Globus pallidus (tissue), 1 donor: ENCODE measurements at places on chromosomes 1 and 21.
A peak's percentile ranks its signal among the peaks of the same experiment; 100 is the strongest.

GRCh38 chr1:28812669-28813468 lies 899 bp downstream of the OPRD1 start:
- DNase-seq: no peak

DNA sequence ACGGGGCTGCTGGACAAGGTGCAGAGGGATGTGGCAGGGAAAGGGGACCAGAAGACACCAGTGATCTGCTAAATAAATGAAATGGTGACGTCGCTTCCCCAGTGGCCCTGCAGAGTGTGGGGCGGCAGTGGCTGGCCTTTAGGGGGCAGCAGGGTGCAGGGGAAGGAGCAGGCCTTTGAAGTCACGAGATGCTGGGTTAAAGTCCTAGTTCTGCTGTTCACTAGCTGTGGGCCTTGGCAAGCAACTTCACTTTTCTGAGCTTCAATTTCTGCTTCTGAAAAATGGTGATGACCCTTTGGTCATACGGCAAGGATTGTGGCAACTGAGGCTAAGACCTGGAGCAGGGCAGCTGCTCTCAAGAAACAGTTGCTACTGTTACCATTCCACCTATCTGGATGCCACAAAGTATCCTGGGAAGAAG lies 9.2 kb upstream of the GALE start:
- DNase-seq: peak; percentile 75

DNA sequence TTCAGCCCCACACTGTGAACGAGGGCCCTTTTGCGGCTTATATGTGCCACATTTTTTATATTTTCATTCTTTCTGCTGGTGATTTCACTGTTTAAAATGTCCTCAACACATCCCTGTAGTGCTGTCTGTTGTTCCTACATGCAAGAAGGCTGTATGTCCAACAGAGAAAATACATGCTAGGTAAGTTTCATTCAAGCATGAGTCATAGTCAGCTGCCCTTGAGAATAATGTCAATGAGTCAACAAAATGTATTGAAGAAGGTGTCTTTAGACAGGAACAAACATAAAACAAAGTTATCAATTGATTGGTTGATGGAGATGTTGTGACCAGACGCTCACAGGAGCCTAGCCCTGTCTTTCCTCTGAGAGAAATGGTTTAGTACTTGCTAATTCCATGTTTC lies 553.4 kb downstream of the PLPP3 start:
- DNase-seq: no peak

DNA sequence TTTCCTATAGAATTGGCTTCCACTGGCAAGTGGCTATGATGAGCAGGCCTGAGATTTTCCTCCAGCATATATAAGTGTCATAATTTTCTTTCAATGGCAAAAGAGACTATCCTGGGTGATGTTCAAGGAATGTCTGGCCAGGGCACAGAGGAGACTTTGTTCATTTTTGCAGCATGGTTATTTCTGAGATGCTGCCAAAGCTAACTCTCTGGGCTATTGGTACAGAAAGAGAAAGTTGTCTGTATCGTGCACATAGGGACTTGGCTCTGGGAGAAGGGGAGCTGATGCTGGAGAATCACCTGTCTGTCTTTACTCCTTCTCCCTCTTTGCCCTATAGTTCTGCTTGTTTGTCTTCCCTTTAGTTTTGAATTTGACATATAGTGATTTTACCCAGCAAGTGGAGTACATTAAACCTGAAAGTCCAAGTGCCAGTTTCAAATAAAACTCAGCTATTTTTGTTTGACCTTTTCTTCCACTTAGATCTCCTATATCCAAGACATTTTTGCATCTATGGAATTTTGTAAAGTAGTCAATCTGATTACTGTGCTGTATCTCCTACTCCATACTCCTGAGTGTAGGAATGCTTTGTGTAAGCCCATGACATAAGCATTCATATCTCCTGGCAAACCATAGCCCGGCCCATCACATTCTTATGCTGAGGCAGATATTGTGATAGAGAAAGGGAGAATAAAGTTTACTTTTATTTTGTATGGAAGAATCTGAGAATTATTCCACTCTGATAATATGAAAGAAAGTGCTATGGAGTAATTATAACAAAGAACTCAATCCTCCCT lies 3.9 kb downstream of the FNDC7 start:
- DNase-seq: peak; percentile 43

DNA sequence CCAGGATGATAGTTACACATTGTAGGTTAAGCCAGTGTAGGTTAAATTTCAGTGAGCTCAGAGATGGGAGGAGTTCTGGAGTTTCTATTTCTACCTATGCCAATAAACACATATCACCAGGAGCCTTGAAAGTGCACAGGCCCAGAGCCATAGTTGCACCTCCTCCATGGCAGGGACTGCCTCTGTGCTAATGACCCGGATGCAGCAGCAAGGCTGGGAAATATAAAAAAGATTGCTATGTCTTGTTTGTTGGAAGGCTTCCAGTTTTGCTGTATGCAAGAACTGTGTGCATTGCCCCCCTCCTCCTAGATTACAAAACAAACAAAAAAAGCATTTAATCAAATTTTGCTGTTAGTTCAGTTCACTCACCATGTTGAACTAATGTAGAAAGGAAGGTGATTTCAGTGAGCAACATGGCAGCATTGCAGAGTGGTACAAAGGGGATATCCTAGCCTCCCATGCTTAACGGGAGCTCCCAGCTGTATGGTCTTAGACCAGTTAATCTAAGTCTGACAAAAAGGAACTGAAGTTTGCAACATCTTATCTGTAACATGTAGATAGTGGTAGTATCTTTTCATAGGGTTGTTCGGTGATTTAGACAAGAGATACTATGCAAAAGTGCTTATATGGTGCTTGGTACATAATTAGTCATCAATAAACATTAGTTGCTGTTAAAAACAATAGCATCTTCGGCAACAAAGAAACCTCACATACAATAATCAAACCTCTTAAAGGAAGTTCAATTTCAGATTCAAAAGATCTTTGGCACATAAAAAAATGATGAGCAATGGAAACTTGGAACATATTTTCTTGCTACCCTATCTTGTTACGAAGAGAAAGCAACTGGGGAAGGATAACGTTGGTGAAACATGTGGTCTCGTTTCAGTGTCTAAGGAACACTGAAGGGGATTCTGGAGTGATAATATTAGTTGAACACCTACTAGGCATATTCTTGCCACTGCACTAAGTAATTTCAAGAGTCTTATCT lies 309.5 kb downstream of the ASTN1 start:
- DNase-seq: no peak

GRCh38 chr1:212953321-212953720 lies 3.0 kb downstream of the VASH2 start:
- no peak for DNase-seq

DNA sequence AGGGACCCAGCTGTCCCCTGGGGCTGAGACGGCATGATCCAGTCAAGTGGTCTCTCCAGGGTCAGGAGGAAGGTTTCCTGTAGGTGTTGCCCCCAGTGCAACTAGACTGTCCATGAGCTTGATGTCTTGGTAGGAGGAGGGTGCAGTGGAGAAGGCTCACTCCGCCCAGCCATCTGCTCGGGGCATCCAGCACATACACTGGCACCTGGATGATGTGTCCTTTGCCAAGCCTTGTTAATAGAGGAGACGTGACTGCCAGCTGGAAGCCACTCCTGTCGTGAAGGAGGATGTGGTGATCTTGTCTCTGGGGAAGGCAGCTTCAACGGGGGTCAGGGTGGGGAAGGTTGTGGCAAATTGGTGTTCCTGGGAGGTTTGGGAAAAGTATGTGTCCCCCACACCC lies 6.2 kb downstream of the DISP3 start:
- no peak for DNase-seq

DNA sequence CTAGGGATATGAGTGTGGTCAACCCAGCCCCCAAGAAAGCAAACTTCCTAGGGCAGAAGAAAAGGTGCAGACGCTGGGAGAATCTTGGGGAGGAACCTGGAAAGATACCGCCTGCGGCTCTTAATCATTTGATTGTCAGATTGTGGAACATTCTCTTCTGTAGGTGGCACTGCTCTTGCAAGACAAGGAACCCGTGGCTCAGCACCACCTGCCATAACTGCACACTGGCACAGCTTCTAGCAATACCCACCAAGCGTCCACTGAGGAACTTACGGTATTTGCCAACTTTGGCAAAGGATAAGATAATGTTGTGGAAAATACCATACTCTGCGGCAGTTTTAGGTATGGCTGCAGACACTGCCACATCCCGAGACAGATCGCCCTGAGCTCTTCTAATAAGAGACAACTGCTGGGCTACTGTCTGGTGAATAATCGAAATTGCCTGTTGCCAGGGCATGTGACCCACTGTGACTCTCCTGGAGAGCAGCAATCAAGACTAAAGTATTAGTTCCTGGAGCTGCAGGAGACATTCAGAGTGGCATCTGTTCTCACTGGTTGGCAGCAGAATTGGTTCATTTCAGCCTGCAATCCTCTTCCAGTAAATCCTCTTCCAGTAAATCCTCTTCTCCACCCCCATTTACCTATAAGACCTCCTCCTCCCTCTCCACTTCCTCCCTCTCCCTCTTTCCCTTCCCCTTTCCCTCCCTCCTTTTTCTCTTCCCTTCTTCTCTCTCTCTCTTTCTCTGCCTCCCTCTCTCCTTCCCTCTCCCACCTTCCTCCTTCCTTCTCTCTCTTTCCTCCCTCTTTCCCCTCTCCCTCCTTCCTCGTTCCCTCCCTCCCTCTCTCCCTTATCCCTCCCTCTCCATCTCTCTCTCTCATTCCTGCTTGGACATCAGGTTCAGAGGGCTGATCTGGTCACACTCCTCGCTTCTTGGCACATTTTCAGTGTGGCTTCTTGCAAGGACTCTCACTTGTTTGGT lies 49.7 kb upstream of the B3GALT5 start:
- no peak for DNase-seq

DNA sequence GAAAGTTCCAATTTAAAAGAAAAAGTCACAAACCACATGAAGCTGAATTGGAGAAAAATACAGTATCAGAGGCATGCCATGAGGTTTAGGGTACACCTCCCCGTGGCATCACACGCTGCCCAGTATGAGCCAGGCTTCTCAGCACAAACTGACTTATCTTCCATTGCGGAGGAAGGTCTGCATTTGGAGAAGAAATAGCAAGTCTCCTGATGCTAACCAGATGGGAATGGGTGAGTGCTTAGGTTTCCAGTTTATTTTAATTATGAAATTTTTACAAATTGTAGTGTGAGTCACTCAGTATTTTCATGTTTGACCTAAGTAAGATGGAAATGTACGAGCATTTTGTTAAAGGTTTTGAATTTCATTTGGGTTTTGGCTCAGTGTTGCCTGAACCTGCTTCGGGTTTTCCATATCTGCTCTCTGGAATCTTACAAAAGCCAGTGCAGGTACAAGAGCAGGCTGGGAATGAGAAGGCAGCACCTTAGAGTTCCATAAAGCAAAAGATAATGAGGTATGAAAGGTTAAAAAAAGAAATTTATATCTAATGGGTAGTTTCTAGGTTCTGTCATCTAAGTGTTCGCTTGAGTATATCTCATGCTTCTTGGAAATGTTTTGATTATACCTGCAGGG lies 213.9 kb downstream of the PATJ start:
- DNase-seq: no peak

DNA sequence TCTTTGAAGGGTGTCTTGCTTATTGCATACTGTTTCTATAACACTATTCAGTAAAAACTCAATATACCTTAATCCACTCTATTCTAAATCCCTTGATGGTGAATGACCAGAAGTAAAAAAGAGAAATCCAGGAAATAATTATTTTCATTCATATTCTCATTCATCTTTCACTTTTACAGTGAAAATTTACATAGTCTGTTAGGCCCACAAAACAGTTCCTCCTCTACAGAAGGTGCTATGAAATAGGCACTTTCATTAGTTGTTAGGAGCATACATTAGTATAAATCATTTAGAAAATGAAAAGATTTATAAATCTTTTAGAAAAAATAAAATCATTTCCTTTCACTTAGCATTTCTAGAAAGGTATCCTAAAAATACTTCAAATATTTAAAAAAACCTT lies 115.1 kb downstream of the LHX4 start:
- no peak for DNase-seq

GRCh38 chr1:96478228-96478627 lies 243.4 kb upstream of the PTBP2 start:
- DNase-seq: no peak

GRCh38 chr1:109477821-109478220 lies 5.9 kb upstream of the ATXN7L2 start:
- DNase-seq: no peak

DNA sequence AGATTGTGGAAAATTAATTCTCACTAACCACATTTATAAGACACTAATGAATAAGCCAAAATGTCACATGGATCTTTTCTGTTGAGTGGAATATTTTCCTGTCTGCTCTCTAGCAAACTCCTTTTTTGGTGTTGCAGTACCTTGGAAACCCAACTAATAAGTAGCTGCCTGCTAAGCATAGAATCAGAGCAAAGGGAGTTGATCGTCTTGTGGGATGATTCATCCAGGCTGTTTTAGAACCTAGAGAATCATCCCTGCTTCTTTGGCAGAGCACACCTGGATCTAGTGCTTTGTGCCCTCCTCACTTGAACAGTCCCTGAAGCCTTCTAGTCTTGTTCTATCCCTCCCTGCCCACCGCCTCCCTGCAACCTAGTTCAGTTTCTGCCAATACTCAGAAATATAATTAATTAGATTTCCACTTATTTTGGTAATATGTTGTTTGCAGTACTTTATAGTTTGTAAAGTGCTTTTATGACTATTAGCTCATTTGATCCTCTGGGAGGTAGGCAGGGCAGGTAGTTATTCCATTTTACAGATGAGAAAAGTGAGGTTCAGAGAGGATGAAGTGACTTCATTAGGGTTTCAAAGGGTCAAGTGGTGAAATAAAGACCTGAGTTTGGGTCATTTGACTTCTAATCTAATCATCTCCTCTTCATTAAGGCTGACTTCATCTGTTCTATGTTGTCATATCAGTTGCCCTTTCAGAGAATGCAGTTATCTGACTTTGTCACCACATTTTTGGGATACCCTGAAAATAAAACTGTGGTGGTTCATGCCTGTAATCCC lies 2.5 kb downstream of the AGO4 start:
- DNase-seq: no peak

- DNase-seq: no peak
Measured at GRCh38 chr21:15159382-15160020, 94.7 kb upstream of the NRIP1 start.

- no peak for DNase-seq
Measured at GRCh38 chr1:96183485-96183884, 538.1 kb upstream of the PTBP2 start.

- DNase-seq: no peak
Measured at GRCh38 chr1:70963374-70963773, 84.2 kb downstream of the PTGER3 start.

GRCh38 chr1:2631136-2632050 lies 1.4 kb downstream of the MMEL1 start:
- DNase-seq: no peak

DNA sequence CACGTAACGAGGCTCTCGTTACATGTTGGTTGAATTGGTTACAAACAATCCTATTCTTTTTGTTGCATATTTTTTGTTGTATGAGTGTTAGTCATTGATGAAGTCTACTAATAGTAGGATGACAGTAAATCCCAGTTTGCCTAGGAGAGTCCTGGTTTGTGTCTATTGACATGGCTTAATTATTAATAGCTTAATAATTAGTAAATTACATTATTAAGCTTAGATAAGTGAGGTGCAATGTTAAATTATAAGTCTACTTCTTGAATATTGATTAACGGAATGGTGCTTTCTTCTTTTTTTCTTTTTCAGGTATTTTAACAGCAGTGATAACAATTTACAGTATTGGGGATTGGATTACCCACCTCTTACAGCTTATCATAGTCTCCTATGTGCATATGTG lies 34.5 kb downstream of the ALG6 start:
- no peak for DNase-seq
